ENCODE measurements at places on chromosomes 13 and 19. TPM values are rescaled to one million over a fixed set of nuclear protein-coding genes. Genes with fewer than 3 reads are reported as not detected.

SPTBN4 gene
- 18.4 TPM for total RNA-seq

A1BG gene
- 26.5 TPM for total RNA-seq

GRK1 gene
- total RNA-seq: 0.15 TPM

SBK2 gene
- not detected for total RNA-seq

PTGIR gene
- 6.8 TPM for total RNA-seq

ETV2 gene
- 0.44 TPM for total RNA-seq

CABP5 gene
- not detected for total RNA-seq

SYCN gene
- total RNA-seq: not detected

ZNF726 gene
- 0.83 TPM for total RNA-seq

RNF225 gene
- total RNA-seq: 0.66 TPM

NKPD1 gene
- under 0.01 TPM for total RNA-seq

C1QTNF9 gene
- not detected for total RNA-seq

ZNF541 gene
- not detected for total RNA-seq

MCF2L gene
- 0.33 TPM for total RNA-seq

TMEM150B gene
- total RNA-seq: not detected

ZNF90 gene
- 3.5 TPM for total RNA-seq

CAPS gene
- total RNA-seq: 6.0 TPM

GNA15 gene
- total RNA-seq: under 0.01 TPM

PLK5 gene
- not detected for total RNA-seq

ZNF534 gene
- total RNA-seq: 0.17 TPM

TNFSF13B gene
- 5.2 TPM for total RNA-seq

ADGRE2 gene
- total RNA-seq: not detected

RXFP2 gene
- not detected for total RNA-seq

HSPBP1 gene
- total RNA-seq: 28.8 TPM

ATP11A gene
- 9.2 TPM for total RNA-seq

DCAF15 gene
- total RNA-seq: 13.8 TPM

PRSS57 gene
- total RNA-seq: 0.17 TPM

RFPL4AL1 gene
- total RNA-seq: not detected

CLIP3 gene
- 30.8 TPM for total RNA-seq

GNG7 gene
- 0.15 TPM for total RNA-seq

KCTD12 gene
- total RNA-seq: 64.7 TPM

Data from smooth muscle cell of trachea (primary cell).